ENCODE measurements at places on chromosomes 5 and 9. TPM values are rescaled to one million over a fixed set of nuclear protein-coding genes. Genes with fewer than 3 reads are reported as not detected.

Gene AK8
- total RNA-seq = not detected

- no peak for DNase-seq
Observed at GRCh38 chr9:94157050-94157801, 73.0 kb downstream of the PTPDC1 start.

Gene ACTBL2
- total RNA-seq = not detected

Gene CAVIN4
- total RNA-seq = 0.10 TPM

Gene WDR31
- total RNA-seq = 0.87 TPM
